ENCODE measurements at places on chromosomes 3 and 15.

- no peak for DNase-seq
These were observed 101.5 kb downstream of the FBXL22 start for GRCh38 chr15:63698692-63699091.

GRCh38 chr3:48404440-48405342, 25.2 kb downstream of the PLXNB1 start:
- no peak for DNase-seq

- no peak for DNase-seq
These were observed 32.1 kb downstream of the HERC2 start for GRCh38 chr15:28289694-28290463.

- peak; percentile 58 for DNase-seq
These were observed 22.5 kb downstream of the PXK start for GRCh38 chr3:58355179-58355578.

DNA sequence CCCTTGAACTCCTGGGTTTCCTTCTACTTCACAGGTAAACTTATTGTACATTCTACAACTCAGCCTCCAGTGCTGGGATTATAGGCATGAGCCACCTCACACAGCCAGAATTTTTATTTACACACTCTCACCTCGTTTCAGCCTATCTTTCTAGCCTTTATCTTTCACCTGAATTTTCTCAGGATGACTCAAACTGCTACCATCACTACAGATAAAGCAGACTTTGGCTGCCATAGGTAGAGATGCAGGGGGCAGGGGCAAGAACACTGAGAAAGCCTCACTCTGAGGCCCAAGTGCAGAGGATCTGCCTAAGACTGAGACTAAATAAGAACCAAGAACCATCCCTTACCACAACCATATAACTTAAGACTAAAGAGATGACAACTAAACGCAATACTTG, 59.0 kb downstream of the ETFA start:
- no peak for DNase-seq

DNA sequence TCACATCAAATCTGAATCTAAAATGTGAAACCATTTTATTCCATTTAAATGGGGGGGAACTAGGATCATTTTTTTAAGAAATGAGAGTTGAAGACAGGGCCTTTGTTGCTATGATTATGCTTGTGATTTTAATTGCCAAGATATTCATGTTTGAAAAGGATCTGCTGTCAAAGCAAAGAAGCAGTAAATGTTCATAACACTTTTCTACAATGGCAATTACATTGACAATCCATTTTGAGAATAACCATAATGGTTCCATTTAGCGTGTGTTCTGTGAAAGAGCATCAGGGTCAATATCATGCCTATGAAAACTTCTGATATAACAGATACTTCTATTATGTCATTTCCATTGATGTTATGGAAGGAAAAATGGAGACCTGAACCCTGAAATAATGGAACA, 745.8 kb upstream of the SGO1 start:
- no peak for DNase-seq

- no peak for DNase-seq
These were observed 1063.9 kb downstream of the ROBO1 start for GRCh38 chr3:78703944-78704343.

DNA sequence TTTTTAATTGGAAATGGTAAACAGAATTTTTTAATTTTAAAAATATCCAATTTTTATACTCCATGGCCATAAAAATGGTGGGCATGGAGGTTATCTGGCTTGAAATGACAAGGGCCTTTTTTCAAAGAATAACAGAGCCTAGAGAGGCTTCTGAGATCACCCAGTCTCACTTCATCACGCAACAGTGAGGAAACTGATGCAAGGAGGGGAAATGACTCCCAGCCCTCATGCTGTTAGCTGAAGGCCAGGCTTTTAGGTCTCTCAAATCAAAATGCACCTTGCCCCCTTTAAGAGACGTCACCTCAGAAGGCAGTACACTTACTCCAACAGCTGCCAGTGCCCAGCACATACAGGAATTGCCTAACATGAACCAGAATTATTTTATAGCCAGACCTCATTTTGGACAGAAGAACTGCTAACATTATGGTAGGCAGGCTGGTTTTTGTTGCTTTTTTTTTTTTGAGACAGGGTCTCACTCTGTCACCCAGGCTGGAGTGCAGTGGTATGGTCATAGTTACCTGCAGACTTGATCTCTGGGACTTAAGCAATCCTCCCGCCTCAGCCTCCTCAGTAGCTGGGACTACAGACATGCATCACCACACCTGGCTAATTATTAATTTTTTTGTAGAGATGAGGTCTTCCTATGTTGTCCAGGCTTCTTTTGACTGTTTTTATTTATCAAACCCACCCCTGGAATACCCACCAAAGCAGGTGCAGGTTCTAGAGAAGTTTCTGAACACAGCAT, 9.1 kb downstream of the RAB43 start:
- peak; percentile 15 for DNase-seq

DNA sequence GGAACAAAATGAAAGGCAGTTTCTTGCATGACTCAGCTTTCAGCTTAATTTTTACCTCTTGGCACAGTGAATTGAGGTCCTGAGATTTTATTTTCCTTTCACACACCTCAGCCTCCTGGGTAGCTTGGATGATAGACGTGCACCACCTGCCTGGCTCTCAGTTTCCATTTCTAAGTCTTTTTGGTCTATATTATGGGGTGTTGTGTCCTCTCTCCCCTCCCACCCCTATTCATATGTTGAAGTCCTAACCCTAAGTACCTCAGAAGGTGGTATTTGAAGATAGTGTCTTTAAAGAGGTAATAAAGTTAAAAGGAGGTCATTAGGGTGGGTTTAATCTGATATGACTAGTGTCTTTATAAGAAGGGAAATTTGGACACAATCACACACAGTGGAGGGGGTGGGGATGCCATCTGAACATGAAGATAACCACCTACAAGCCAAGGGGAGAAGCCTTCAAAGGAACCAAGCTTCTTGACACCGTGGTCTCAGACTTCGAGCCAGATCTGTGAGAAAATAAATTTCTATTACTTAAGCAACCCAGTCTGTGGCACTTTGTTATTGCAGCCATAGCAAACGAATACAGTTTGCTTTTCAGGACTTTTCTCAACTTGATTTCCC, 85.2 kb downstream of the STRIT1 start:
- peak; percentile 53 for DNase-seq

DNA sequence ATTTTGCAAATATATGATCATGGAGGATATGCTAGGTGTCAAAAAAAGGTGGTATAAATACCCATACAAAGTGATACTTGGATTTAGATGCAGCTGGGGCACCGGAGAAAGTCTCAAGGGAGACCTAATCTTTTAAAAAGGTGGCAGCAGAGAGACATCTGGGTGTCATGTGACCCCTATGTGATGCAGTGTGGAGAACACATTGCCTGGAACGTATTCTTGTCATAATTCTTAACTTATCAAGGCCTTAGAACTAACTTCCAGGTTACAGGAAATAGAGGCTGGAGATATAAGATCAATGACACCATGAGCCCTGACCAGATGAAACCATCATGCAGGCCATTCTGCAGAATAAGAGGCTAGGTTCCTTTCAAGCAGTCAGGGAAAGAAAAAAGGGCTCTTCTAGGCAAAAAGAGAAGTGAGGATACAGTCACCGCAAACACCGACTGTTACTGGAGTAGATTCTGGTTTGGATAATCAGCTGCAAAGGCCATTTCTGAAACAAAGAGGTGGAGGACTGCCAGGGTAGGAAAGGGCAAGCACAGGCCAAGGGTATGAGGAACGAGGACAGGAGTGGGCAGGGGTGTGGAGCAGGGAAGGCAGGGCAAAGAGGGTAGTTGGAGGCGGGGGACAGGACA, 100.6 kb downstream of the OXNAD1 start:
- peak; percentile 15 for DNase-seq

DNA sequence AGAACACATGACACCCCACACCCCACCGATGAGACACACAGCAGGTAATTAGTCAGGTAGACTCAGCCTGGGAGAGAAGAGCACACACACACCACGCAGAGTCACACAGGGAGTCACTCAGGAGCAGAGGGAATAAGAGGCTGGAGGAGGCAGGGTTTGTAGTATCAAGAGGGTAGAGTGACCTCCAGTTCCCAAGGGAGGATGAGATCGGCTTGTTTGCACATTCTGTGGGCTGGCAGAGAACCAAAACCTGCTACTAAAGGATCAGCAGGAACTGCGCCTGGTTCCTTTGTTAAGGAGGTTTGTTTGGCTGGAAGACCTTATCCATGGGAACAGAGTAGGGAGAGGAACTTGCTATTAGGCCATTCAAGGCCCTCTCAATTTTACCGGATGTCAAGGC, 281.4 kb upstream of the SLCO3A1 start:
- no peak for DNase-seq

- no peak for DNase-seq
These were observed 97.8 kb downstream of the IGSF11 start for GRCh38 chr3:118936811-118937210.

GRCh38 chr3:10547841-10548783, 42.7 kb upstream of the ATP2B2 start:
- peak; percentile 75 for DNase-seq

DNA sequence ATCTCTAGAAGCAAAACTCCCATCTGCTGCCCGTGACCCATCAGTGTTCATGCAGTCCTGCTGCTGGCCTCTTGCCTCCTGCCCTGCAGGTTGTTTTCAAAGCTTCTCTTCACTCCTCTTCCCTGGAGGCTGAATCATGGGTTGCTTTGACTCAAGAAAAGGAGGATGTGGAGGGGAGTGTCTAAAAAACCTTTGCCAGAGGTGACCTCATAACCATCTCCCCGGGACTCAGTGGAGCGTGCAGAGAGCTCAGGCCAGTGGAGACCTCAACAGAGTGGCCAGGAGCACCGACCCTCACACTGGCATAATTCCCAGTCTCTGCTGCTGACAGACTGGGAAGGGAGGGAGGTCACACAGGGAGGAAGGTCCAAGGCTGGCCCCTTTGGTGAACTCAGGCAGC, 60.9 kb upstream of the ITGA11 start:
- no peak for DNase-seq

- peak; percentile 91 for DNase-seq
These were observed 511.3 kb downstream of the SHQ1 start for GRCh38 chr3:72336821-72337479.

DNA sequence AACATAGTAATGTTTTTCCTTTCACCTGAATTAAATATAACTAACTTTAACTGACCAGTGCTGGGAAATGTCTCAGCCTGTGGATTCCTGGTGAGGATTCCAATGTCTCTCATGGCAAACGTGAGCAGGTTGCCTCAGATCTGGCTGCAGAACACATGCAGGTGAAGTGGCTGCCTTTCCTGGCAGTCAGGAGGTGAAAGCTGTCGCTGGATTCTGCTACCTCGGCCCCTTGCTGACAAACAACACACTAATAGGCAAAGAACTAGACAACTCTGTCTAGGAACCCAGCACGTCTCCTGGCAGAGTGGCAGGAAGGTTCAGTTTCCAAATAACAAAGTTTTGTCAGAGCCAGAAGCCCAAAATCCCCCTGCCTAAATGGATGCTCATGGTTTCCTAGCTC, 400.8 kb upstream of the PPP2R3A start:
- DNase-seq = no peak

GRCh38 chr3:89955156-89955555, 847.7 kb downstream of the EPHA3 start:
- DNase-seq = no peak

DNA sequence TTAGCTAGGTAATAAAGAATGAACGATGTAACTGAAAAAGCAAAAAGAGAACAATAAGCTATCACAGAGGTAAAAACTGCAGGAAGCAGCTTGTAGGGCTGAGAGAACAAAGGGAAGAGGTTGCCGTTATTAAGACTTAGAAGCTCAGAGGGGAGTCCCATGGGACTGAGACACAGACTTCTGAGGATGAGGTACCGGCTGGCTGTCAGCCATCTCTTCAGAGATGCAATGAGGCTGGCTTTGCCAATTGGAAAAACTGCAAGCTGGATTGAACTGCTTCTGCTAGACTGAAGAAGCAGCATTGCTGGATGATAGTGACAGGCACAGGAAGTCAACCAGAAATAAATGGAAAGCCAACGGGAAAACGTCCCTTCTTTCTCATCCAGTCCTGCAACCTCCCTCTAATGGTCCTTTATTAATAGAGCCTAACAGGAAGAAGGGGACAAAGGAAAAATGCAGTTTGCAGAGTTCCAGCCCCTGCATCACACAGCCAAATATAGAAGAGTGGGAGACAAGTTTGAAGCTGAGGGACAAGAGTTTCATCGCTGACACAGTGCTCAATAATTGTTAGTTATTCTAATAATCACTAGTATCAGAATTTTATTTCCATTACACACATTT, 21.1 kb upstream of the KLHL6 start:
- DNase-seq = no peak

GRCh38 chr3:194087995-194088855, 47.7 kb upstream of the HES1 start:
- DNase-seq = no peak

- no peak for DNase-seq
These were observed 31.6 kb downstream of the TSC22D2 start for GRCh38 chr3:150439657-150440056.

DNA sequence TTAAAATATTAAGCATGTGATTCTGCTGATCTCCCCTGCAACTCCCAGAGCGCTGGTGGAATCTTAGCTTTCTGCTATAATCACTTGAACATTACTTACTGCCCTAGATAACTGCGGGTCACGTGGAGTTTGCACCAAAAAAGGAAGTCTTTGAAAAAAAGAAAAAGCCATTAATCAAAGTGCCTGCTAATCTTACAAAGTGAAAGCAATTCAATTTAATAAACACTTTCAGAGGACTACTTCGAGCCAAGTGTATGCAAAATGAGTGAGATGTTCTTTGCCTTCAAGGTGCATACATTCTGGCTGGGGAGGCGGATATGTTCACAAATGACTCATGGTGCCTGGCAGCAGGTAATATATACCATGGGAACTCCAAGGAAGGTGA, 109.9 kb upstream of the GAP43 start:
- peak; percentile 32 for DNase-seq

DNA sequence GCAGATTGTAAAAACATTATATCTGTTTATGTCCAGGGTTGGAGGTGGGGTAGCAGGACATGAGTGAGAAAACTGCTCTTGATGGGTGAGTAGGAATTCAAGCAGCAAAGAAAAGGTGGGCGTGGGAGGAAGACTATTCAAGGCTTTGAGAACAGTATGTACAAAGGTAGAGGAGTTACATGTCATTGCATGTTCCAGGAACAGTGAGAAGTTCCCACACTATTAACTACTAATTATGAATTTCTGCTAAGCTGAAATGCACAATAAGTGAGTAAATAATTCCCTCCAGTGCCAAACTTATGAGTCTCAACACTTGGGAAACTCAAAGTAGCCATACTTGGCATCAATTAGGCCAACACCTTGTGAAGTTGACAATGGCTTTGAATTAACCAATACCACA, 80.1 kb downstream of the SRGAP3 start:
- DNase-seq = no peak

GRCh38 chr3:46272028-46272451, 29.8 kb downstream of the CCR3 start:
- DNase-seq = no peak

All from hematopoietic multipotent progenitor cell treated with erythropoietin and hydrocortisone succinate and interleukin-3 and kit ligand, for 6 days (in vitro differentiated cells).